ENCODE measurements at places on chromosomes 4 and X.

- no peak for DNase-seq
Observed at GRCh38 chr4:12761694-12762093, 722.4 kb downstream of the RAB28 start.

GRCh38 chr4:95304898-95305297 is 243.9 kb downstream of the UNC5C start:
- DNase-seq, result no peak

DNA sequence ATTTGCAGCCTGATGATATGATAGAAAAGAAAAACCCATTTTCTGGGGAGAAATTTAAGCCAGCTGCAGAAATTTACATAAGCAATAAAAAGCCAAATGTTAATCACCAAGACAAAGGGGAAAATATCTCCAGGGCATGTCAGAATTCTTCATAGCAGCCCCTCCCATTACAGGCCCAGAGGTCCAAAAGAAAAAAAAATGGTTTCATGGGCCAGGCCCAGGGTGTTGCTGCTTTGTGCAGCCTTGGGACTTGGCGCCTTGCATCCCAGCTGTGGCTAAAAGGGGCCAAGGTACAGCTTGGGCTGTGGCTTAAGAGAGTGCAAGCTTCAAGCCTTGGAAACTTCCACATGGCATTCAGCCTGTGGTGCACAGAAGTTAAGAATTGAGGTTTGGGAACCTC is 97.9 kb upstream of the CDX4 start:
- DNase-seq, result no peak

- DNase-seq, result no peak
Observed at GRCh38 chr4:7418131-7418943, 16.4 kb downstream of the PSAPL1 start.

Measured in anterior cingulate cortex (tissue), 58 donors.